ENCODE measurements at places on chromosomes 11 and 22.

DNA sequence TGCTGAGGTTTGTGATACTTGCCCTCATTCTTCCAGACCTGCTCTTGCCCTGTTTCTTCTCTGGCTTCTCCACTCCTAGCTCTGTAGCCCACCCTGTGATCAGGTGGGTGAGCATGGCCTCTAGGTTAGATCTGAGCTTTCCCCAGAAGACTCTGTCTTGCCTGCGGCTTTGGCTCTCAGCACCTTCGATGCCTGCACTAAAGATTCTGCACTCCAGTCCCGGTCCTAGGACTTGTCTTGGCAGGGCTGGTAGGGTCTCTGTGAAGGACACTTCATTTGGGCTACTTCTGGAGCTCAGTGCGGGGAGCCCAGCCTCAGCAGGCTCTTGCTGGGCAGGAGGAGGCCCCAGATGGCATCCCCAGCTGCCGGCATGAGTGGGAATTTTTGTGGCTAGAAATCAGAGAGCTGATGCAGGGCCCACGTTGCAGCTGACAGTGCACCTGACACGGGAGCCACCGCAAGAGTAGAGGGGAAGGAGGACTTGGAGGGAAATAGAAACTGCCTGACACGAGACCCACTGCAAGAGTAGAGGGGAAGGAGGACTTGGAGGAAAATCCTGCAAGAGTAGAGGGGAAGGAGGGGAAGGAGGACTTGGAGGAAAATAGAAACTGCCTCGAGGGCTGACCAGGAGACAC lies 226.9 kb upstream of the B3GAT1 start:
- DNase-seq = no peak

- DNase-seq = no peak
Observed at GRCh38 chr11:105862736-105863367, 159.2 kb downstream of the MSANTD4 start.

- no peak for DNase-seq
Observed at GRCh38 chr11:59584294-59584693, 31.3 kb downstream of the OSBP start.

DNA sequence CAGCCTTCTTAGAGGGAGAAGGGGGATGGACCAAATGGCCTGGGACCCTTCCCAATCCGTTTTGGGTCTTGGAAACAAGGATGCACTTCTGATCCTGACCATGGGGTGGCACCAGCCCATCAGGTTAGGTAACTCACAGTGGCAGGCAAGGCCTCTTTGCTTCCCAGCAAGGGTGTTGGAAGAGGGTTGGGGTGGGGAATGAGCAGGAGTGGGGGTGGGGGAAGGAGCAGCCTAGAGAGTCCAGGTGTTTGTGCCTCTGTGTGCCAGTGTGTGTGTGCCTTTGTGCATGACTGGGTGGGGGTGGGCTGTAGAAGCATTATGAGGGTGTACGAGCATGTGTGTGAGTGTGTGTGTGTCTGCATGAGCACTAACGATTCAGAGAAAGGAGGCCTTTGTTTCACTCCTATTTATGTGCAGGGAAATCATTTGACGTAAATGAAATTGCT lies 213.1 kb downstream of the INSC start:
- no peak for DNase-seq

- DNase-seq = no peak
Observed at GRCh38 chr11:28621753-28622152, 513.6 kb downstream of the METTL15 start.

DNA sequence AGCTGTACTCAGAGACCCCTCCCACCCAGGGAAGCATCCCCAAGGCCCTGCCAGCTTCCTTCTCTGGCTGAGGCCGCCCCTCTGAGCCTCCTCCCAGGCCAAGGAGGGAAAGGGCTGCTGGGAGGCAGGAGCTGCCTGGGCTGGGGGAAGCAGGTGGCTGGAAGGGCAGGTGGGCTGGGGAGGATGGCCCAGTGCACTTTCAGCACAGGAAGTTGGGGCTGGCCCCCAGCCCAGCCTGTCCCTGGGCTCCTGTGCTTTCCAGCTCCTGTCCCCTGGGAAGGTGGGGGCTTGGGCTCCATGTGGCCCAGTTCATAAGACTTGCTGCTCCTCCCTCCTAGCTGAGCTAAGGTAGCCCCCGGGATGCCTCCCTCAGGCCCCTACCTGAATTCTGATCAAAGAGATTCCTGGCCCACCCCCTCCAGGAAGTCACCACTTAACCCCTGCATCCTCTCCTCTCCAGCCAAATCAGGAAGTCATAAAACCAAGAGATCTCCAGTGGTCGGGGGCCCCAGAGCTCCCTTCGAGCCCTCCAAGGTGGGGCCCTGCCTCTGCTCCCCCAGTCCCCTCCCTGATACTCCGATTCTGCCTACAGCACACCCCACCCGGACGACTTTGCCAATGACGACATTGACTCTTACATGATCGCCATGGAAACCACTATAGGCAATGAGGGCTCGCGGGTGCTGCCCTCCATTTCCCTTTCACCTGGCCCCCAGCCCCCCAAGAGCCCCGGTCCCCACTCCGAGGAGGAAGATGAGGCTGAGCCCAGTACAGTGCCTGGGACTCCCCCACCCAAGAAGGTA lies 4.9 kb downstream of the PPP1CA start:
- no peak for DNase-seq

DNA sequence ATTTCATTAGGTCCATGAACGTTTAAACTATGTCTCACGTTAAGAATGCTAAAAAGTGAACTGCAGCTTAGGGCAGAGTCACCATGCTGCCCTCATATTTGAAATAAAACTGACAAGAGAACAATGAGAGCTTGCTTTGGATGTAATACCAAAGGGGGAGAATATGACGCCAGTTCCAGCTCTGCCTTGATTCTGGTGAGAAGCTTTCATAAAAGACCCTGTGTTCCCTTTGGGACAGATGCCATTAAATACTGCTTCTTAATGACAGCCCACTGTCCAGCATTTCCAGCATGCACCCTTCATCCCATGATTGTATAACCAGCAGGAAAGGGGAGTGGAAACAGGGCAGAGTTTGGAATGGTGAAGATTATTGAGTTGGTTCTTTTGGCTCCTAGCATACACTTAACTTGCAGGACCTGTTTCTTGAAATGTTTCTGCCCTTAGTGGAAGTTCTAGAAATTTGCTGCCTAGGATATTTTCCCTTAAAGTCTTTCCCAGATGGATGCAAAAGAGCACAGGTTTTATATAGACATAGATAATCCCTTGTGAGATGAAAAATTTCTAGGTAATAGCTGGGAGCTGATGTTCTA lies 139.3 kb upstream of the LDLRAD3 start:
- no peak for DNase-seq

DNA sequence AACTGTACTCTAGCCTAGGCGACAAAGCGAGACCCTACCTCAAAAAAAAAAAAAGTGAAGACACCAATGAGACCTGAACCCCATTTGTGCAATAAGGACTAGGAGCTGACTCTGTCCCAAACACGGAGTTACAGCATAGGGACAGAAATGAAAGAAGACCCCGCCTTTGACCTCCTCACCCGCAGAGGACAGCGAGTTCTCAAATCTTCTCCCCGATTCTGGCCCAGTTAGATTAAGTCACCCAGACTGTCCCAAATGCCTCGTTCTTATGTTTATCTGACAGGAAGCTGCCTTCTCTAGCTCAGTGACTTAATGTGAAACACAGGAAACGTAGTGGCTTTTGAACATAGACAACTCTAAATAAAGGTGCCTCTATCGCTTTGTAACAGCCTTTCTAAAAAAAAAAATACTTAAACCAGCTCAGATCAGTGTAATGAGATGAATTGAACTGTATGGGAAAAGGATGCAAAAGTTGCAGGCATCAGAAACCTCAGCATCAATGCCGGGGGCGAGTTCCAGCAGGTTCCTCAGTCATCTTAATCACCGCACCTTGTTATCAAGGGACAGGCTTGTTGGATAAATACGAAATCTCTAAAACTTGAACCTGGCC lies 10.6 kb downstream of the MYH9 start:
- DNase-seq = no peak

DNA sequence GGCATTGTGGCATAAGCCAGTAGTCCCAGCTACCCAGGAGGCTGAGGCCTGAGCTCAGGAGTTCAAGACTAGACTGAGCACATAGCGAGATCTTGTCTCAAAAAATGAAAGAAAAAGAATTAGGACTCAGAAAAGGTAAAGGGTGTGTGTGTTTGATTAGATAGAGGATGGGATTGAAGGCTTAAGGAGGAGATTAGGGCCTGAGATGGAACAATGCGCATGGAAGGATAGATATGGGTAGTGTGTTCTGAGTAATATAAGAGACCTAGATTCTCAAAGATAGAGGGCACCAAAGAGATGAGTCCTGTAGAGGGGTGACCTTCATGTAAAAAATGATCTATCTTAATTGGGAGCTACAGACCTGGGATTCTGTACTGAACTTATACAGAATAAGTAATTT lies 17.3 kb upstream of the RAB30 start:
- no peak for DNase-seq

DNA sequence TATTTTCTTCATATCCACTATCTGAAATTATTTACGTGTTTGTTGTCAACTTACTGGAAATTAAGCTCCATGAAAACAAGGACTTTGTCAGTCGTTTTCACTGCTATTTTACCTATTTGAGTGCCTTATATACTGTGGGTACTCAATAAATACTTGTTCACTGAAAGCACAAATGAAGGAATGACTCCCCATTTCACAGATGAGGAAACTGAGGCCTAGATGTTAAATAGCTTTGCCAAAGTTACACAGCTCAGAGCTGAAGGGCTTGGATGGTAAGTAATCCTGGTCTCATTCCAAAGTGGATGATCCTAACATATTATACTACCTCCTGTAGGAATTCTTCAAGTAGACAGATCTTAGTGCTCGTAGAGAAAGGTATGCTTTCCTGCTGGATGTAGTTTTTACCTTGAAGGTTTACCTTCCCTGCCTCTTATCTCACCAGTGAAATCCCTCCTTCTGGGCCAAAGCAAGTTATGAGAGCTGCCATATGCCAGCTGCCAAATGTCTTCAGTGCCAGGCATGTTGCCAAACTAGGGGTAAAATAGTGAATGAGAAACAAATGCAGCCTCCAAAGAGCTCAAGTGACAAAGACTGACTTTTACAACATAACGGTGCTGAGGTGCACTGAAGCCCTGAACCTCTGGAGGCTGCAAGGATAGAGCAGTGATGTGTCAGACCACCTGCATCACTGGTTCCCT lies 129.7 kb downstream of the TRIM44 start:
- no peak for DNase-seq

DNA sequence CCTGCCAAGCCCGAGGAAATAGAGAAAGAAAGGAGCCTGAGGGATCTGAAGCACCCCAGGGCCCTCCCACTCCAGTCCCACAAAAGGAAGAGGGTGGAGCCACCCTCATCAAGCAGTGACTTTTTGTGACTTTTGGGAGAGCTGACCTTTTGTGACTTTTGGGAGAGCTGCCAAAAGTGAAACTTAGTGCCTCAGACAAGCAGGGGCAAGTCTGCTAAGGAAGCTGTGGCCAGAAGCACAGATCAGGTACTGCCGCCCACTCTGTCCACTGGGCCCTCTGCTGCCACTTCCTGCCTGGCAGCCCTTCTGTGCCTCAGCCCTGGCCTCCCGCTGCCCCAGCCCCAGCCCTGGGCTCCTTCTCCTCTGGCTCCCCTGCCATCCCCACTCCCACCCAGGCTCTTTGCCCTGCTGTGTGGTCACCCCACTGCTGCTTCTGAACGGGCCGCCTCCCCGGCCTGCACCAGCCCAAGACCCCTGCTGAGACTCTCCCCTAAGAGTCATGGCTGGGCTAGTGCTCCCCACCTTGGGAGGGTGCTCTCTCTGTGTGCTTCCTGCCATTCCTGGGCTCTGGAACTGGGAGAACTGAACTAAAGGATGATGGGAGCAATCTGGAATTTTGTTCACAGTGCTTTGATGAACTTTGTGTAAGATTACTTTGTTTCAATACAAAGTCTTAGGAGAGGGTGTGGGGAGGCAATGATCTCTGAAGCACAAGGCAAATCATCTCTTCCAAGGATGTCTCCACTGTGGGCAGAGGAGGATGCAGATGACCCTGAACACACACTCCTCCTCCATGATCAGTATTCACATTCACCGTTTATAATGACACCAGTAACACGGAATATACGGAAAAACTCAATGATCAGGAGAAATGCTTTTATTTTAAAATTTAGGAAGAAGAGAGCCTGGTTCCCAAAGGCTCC lies at the start of gene APOBEC3H:
Gene APOBEC3H, plus strand, starts transcription at position 147 of the 923 bp plus-strand sequence. CDS start 3,035 bp downstream, outside the sequence.
- DNase-seq = no peak

GRCh38 chr11:16997624-16998023 lies 16.6 kb downstream of the PLEKHA7 start:
- no peak for DNase-seq

DNA sequence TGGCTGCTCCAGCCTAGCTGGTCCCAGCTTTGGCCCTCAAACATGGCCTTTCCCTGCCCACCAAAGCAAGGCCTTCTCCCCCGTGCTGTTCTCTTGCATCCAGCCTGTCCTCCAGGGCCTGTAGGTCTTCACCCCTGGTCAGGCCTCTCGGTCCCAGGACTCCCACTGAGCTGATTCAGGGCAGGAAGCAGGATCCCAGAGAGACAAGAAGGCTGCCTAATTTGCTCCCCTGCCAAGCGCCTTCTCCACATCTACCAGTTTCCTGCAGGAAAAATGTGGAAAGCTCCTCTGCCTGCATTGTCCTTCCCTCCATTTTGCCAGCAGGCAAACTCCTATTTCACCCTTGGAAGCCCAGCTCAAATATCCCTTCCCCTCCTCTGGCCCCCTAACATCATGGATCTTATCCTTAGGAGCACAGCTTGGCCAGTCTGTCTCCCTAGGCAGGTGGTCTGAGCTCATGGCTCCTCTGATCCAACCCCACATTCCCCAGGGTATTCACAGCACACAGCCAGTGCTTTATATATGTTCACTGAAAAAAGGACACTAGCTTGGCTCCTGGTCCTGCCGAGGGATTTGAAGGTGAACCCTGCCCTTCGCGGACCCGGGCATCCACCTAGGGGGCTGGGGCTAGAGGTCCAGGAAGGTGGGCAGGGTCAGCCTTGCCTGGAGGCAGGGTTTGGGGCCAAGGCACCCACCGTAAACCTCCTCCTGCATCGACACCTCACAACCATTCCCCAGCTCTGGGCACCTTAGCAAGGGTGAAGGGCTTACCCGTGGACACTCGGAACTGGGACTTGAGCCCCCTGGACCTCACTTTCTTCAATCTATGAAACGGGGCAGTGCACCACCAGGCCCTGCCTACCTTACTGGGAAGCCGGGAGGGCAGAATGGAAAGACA lies 968 bp downstream of the RHBDD3 start:
- DNase-seq = no peak

- no peak for DNase-seq
Observed at GRCh38 chr22:31106001-31106571, 1.3 kb downstream of the SELENOM start.

- DNase-seq = no peak
Observed at GRCh38 chr11:62073061-62073460, 50.8 kb upstream of the INCENP start.

- no peak for DNase-seq
Observed at GRCh38 chr22:24090581-24090980, 79.5 kb downstream of the CABIN1 start.

DNA sequence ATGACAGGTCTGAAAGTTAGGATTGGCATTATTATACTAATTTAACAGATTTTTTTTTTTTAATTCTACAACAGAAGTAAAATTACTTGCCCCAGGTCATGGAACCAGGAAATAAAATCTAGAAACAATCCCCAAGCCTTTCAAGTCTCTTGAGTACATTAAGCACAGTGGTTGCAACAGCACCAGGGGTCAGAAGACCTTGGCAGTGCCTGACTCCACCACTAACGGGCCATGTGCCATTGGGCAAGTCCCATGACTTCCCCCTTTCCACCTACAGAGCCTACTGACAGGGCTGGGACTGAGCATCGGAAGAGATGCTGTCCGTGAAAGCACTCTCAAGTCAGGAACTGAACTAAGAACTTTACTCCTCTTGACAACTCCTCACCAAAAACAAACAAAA lies 98.6 kb upstream of the AKIP1 start:
- DNase-seq = no peak

GRCh38 chr22:28034760-28035401 lies 115.8 kb upstream of the PITPNB start:
- no peak for DNase-seq
